ENCODE measurements at places on chromosomes 6 and 20.

GRCh38 chr6:133610971-133611370 lies 277.9 kb upstream of the TCF21 start:
- DNase-seq, result no peak

DNA sequence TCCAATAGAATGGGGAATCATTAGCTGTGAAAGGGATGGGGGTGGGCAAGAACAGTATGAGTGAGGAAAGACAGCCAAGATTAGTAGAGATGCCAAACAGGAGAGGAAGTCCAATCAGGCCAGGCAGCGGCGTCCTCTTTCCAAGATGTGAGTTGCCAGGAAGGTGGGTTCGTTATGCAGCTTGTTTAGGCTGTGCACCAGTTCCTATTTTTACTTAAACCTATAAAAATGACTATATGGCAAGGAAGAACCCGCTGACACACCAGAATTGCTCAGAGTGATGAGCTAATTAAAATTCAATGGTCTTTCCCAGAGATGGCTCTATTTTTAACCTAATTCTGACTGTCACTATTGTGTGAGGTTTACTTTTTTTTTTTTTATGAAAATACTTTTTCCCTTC lies 88.2 kb downstream of the SLC22A23 start:
- no peak for DNase-seq

GRCh38 chr20:50123418-50123817 lies 10.5 kb upstream of the UBE2V1 start:
- DNase-seq, result no peak

DNA sequence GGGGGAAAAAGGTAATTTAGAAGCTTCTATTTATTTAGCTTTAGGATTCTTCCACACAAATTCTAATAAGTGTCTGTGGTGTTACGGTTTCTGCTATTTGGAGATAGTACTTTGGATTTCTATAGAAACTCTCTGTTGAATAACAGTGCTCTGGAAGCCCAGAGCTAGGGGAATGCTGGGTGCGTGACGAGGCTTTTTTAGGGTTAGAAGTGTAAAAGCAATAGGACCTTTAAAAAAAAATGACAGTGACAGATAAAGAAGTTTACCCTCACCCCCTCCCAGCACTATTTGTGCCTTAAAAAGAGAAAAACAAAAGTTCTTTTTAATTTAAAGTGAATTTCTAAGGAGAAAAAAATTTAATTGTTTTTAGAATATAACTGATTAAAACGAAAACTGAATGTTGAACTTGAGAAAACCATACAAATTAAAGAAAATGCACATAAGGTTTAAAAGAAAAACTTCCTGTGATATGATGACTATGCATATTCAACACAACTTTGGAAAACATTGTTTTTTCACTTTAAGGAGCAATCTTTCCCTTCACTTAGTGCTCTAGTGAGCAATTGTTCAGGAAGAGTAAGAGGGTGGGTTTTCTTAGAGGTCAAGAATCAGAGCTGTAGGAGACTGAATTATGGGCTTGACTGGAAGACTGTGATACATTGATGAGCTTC lies 89.6 kb upstream of the RIPOR2 start:
- DNase-seq, result no peak

DNA sequence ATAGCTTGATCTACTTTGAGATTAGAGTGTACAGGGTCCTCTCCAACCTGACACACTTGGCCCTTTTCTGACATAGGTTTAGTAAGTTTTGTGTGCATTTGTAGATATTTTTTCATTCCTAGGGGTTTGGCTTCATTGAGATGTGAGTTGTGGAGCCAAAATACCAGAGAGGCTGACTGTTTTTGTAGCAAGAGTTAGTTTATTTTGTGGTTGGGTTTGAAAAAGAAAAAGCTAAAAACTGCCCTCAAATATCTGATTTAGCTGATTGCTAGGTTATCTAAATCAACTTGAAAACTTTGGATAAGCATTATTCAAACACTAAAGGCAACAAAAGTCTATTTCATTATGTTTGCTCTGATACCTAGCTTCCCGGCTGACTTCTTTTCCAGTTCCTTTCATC lies 164.7 kb upstream of the CENPW start:
- no peak for DNase-seq

DNA sequence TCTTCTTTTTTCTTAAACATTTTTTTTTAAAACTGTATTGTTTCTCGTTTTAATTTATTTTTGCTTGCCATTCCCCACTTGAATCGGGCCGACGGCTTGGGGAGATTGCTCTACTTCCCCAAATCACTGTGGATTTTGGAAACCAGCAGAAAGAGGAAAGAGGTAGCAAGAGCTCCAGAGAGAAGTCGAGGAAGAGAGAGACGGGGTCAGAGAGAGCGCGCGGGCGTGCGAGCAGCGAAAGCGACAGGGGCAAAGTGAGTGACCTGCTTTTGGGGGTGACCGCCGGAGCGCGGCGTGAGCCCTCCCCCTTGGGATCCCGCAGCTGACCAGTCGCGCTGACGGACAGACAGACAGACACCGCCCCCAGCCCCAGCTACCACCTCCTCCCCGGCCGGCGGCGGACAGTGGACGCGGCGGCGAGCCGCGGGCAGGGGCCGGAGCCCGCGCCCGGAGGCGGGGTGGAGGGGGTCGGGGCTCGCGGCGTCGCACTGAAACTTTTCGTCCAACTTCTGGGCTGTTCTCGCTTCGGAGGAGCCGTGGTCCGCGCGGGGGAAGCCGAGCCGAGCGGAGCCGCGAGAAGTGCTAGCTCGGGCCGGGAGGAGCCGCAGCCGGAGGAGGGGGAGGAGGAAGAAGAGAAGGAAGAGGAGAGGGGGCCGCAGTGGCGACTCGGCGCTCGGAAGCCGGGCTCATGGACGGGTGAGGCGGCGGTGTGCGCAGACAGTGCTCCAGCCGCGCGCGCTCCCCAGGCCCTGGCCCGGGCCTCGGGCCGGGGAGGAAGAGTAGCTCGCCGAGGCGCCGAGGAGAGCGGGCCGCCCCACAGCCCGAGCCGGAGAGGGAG lies 580 bp downstream of the VEGFA start:
- peak; percentile 61 for DNase-seq

DNA sequence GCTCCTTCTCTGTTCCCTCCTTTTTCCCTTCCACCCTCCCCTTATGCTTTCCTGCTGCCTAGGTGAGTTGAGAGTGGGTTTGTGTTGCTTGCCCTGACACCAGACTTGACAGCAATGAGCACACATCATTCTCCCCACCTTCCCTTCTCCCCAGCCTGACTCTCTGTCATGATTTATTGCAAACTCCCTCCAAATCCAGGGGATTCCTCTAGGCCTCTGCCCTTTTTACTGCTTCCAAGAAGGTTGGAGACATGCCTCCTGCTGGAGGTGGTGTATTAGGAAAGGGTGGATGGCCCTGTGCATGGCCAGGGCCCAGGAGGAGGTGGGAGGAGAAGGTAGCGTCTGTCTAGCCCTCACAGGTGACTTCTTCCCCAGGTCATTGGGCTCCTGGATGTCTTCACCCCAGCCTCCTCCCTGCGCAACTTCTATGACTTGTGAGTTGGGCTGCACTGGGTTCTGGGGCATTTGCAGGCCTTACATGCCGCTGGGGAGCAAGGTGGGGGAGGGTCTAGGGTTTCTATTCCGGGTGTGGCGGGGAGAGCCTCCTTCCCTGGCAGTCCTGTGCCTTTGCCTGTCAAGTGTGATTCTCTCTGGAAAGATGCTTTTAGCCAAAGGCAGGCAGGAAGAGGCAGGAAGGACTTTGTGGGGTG lies 2.1 kb downstream of the MAPK13 start:
- no peak for DNase-seq

GRCh38 chr6:5511954-5512353 lies 250.6 kb downstream of the FARS2 start:
- DNase-seq, result no peak
